ENCODE measurements at places on chromosomes 12 and 14.

GRCh38 chr14:78970677-78971076 is 800.5 kb downstream of the NRXN3 start:
- H3K4me1 ChIP-seq: no peaks in the 10 kb centered on the region
- no peaks in the 10 kb centered on the region for H3K36me3 ChIP-seq
- no peaks in the 10 kb centered on the region for H3K27me3 ChIP-seq
- H3K27ac ChIP-seq: no peak overlapping the region
- DNase-seq: no peak
- no peak overlapping the region for H3K4me3 ChIP-seq

- H3K4me3 ChIP-seq: no peak overlapping the region
- no peak for DNase-seq
- no peak overlapping the region for H3K27ac ChIP-seq
- no peaks in the 10 kb centered on the region for H3K36me3 ChIP-seq
Observed at GRCh38 chr14:70525691-70526090, 9.1 kb downstream of the ADAM20 start.

DNA sequence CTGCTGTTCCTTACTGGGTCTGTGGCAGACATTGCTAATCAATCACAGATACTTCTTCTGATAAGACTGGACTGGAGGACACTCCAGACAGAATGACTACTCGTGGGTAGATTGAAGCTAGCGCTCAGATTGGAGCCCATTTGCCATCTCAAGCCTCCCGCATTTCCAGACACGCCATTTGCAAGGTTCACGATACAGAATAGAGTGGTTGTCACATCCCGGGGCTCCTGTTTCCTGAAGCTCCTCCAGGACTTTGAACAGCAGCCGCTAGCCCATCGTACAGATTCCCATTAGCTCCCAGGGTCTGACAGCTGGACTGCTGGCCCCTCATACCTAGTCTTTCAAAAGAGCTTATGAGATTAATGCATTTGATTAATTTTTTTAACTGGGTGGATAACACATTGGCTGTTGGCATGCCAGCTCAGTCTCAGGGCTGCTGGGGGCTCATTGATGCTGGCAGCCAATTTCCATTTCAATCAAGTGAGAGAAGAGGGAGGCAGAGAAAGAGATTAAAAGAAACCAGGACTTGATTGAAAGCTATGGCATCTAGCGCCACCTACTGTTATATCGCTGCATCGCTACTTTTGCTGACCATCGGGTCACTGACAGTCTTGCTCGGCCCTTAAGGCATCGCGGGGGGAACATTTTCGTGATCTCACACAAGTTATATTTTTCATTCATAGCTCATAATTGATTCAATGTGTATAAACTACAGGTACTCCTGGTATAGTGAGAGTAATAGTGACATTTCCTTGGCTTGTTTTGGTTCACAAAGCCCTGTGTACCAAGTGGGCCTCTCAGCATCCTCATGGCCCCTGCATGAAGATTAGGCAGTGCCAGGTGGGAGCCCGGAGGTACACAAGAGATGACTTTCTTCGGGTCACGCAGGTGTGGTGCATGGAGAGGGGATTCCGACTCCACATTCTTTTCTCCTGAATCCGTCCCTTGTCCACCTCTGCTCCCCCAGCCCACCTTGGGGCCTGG is 78.6 kb downstream of the CCDC60 start:
- H3K4me3 ChIP-seq: no peak overlapping the region
- DNase-seq: no peak
- no peak overlapping the region for H3K27ac ChIP-seq
- H3K36me3 ChIP-seq: no peaks in the 10 kb centered on the region
- no peaks in the 10 kb centered on the region for H3K4me1 ChIP-seq
- no peaks in the 10 kb centered on the region for H3K27me3 ChIP-seq

DNA sequence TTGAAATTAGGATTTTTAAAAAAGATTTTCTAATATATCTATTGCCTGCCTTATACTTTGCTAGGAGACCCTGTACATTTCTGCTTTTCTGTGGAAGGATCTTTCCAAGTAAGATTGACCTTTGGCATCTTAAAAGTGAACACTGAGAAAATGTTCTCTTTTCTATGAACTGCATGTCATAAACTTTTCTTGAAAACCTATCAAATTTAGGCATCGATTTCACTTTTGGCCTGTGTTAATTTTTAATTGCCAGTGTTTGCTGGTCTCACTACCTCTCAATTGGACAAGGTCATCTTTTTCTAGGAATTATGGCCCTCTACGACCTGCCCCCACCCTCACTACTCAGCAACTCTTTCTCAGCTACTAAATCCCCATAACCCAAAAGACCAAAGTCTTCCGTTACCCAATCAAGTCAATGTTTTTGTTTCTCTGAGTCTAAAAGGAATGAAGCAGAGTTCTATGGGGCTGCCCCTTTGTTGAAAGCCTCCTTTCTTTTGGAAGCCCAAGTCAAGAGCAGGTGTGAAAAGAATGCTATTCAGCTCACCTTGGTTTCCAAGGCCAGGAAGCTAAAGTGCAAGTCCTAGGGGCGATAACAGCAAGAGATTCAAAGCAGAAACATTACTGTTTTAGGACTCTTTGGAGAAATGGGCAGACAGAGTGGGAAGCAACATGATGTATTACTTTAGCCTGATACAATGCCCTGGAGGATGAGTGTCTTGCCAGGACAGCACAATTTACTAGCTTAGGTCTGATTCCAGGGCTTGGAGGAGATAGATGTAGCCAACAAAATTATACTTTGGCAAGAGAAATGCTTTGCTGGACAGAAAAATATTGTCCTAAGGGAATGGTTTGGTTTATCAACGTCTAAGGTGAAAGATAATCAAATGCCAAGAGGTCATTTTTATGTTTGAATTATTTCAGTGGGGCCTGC is 55.0 kb downstream of the IGF1 start:
- no peaks in the 10 kb centered on the region for H3K27me3 ChIP-seq
- no peak overlapping the region for H3K4me3 ChIP-seq
- H3K27ac ChIP-seq: no peak overlapping the region

GRCh38 chr12:66500841-66501240 is 178.0 kb downstream of the GRIP1 start:
- no peaks in the 10 kb centered on the region for H3K36me3 ChIP-seq
- H3K4me1 ChIP-seq: no peaks in the 10 kb centered on the region
- H3K27me3 ChIP-seq: no peaks in the 10 kb centered on the region
- no peak overlapping the region for H3K4me3 ChIP-seq
- H3K27ac ChIP-seq: no peak overlapping the region

DNA sequence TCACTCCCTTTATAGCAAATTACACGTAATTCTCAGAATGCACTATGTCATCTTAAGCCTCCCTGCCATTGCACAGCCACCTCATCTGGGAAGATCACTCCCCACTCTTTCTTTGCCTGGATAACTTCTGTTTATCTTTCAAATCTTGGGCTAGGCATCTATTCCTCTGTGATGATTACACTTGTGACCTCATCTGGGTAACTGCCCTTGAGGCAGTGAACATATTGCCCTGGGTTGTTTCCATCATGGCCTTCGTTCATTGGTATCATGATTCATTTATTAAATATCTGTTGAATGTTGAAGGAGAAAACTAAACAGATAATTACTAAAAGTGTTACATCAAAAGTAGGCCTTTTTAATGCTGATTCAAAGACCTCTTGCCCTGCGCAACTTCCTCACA is 26.2 kb upstream of the PDE3A start:
- no peaks in the 10 kb centered on the region for H3K27me3 ChIP-seq
- H3K27ac ChIP-seq: no peak overlapping the region
- H3K4me3 ChIP-seq: no peak overlapping the region
- no peaks in the 10 kb centered on the region for H3K4me1 ChIP-seq

DNA sequence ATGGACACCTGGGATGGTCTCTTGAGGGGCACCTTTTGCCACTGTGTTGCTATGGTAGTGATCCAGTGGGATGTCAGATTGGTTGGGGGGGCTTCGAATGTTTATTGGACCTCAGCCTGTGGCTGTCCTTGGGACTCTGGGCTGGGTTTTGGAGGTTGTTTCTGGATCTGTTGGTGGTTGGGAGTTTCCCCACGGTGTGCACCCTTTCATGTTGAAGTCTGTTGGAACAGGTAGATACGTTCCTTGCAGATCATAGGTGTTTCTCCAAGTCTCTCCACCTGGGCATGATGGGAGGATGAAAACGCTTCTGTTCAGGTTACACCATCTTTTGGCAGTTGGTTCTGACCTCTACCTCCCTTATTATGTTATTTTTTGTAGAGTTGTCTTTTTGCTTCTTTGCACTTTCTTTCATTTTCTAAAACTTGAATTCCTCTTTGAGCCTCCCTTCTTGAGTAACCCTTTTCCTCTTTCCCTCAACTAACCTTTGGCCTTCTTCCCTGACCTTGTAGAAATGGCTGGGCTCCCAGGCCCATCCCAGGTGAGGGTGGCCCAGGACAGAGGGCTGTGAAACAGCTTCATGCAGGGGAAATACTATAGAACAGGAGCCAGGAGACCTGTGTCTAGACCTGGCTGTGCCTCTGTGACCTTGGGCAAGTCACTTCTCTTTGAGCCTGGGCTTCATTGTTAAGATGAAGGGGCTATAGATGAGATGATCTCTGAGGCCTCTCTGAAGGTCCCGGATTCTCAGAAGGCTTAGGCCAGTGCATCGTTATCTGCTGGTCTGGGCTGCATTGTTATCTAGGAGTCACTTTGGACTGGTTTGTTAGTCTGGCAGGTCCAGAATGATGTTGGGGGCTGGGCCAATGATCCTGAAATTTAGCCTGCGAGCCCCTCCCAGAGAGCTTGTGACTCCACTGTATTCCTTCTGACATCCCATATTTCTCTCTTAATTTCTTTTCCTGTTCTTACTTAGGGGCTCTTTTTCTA is 2.0 kb downstream of the ATN1 start:
- H3K4me3 ChIP-seq: no peak overlapping the region
- DNase-seq: no peak
- H3K4me1 ChIP-seq: peaks cover 20% of the 10 kb centered on the region
- H3K27ac ChIP-seq: peak overlapping the region; percentile 76
- H3K27me3 ChIP-seq: no peaks in the 10 kb centered on the region
- no peaks in the 10 kb centered on the region for H3K36me3 ChIP-seq

DNA sequence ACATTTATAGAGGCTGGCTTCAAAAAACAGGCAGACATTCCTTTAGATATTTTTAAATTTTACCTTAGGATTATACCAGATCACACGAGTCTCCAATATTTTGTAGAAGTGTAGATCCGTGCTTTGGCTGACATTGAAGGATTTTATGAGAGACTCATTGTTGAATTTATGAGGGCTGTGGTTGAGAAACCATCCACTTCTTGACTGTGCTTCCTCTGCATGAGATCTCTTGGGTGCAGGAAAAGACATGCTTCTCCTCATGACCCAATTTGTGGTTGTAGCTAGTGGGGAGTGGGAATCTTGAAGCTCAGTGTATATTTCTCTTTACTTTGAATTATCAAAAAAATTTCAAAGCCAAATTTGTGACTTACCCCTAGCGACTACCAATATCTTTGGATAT is 36.7 kb upstream of the NKX2-8 start:
- no peaks in the 10 kb centered on the region for H3K4me1 ChIP-seq
- DNase-seq: no peak
- no peak overlapping the region for H3K4me3 ChIP-seq
- no peaks in the 10 kb centered on the region for H3K27me3 ChIP-seq

DNA sequence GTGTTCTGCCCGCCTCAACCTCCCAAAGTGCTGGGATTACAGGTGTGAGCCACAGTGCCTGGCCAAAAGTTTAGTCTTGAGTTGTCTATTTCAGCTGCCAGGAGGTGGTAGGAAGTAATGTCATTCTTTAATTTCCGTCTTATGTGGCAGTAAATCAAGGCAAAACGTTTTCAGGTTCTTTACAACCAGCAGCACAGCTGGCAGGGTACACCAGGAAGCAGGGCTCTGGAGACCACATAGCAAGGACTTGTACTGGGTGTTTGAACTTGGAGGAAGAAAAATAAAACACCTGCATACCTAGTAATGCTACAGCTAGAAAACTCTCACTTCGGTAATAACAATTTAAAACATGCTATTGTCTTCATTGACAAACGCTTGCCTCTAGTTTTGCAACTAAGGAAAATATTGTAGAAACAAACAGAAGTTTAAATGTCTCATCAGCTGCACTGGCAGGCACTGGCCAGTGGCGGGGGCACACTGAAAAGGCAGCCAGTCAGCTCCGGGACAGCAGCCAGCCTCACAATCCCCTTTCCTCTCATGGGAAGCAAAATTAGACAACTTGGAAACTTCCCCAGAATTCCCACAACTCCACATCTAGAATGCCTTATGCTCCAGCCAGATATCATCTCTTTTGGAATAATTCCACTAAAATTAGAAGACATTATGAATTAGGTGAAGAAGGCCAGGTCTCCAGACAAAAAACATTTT is 72.2 kb downstream of the CLIP1 start:
- peaks cover 40% of the 10 kb centered on the region for H3K36me3 ChIP-seq
- H3K27ac ChIP-seq: no peak overlapping the region
- DNase-seq: no peak

DNA sequence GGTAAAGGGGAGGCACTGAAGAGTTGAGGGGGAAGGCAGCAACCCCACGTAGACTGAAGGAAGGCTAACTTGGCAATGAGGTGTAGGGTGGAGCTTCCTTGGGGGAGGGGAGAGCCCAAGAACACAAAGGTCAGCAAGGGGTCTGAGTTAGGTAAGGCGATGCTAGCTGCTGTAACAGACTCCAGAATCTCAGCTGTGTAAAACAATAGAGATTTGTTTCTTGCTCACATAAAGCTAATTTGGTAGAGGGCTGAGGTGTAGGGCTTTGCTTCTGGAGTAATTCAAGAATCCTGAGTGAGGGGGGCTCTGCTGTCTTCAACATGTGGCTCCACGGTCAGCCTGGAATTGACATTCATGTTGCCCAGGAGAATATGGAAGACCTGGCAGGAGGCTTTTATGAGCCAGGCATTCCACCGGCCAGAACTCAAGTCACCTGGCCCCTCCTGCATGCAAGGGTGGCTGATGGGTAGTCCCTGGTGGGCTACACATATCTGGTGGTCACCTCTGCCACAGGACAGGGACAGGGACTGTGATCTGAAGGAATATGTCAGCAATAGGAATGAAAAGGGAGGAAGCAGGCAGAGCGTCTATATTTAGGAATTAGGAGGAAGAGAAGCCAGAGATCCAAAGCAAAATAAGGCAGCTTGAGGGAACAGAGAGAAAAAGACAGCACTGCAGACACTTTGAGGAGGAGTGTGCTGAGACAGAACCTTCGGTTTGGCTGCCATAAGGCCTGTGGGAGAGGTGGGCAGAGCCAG is 153.7 kb downstream of the ZFP36L1 start:
- DNase-seq: no peak
- H3K4me1 ChIP-seq: no peaks in the 10 kb centered on the region
- H3K4me3 ChIP-seq: no peak overlapping the region
- H3K27me3 ChIP-seq: no peaks in the 10 kb centered on the region
- H3K27ac ChIP-seq: no peak overlapping the region

GRCh38 chr14:73662487-73662943 is 17.7 kb downstream of the DNAL1 start:
- no peak overlapping the region for H3K4me3 ChIP-seq
- no peak overlapping the region for H3K27ac ChIP-seq
- no peaks in the 10 kb centered on the region for H3K4me1 ChIP-seq
- no peak for DNase-seq
- H3K36me3 ChIP-seq: no peaks in the 10 kb centered on the region

All from effector memory CD4-positive, alpha-beta T cell (primary cell).